ENCODE measurements at places on chromosomes 2 and 18.

- no peak for DNase-seq
These were observed 79.7 kb downstream of the COBLL1 start for GRCh38 chr2:164761737-164762460.

- no peak for DNase-seq
These were observed 25.9 kb downstream of the BABAM2 start for GRCh38 chr2:27916293-27916995.

DNA sequence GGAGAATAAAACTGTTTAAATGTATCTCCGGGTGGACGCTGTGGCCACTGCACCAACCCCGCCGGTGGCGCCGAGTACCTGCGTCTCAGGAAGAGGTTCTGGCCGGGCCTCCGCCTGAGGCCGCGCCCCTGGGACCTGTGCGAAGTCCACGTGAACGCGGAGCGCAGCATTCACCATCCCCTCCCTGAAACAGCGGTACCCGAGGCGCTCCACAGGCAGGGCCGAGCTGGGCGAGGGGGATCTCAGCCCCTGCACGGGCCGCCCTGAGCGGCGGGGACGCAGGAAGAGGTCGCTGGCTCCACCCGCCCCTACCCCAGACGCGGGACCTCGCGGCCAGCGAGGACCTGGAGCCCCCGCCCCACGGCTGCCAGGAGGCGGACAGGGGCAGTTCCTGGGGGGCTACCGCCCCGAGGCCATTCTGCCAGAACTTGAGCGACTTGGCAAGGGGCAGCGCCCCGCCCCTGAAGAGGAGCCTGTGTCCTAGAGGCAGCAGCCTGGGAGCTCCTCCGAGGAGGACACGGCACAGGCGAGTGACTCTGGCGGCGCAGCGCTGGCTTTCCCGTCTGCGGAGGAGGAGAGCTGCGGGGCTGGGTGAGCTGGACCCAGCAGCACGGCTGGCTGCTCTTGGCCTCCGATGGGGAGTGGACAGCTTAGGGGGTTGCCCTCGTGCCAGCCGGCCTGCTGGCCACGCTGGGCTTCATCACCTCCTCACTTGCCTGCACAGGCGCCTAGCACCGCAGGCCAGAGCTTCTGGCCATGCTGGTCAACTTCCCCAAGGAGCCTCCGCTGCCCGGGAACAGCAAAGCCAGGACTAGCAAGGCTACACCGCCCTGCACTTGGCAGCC lies 9.7 kb upstream of the TEKT4 start:
- DNase-seq, result no peak

- no peak for DNase-seq
These were observed 1530.7 kb downstream of the LRP1B start for GRCh38 chr2:140600116-140600515.

DNA sequence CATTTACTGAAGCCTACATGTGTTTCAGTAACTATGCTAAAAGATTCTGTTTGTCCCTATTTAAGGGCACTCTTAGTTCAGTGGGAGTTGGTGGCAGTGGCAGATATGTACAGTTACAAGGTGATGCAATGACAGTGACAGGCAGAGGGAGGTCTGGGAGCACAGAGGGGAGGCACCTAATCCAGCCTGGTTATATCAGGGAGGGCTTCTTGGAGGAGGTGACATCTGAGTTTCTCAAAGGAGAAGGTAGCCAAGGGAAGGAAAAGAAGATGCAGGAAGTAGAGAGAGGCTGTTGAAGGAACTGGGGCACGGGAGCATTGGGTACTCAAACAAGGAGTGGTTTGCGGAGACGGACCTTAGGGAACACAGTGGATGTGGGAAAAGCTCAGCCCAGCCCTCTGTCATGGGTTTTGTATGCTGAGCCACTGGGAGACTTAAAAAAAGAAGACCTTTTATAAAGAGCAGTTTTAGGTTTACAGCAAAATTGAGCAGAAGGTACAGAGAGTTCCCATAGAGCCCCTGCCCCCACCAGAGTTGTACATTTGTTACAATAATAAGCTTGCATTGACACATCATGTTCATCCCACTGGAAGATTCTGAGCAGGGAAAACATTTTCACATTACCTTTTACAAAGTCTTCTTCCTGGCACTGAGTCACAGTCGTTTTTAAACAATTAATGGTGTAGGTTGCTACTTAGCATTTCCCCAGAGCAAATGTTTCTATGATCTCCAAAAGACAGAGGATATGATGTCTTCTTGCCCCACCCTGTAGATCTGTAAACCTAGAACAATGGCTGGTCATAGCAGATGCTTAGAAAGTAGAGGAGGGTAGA lies 83.0 kb upstream of the TAF1B start:
- DNase-seq, result no peak
